ENCODE measurements at places on chromosomes 4 and X.
A peak's percentile ranks its signal among the peaks of the same experiment; 100 is the strongest.

DNA sequence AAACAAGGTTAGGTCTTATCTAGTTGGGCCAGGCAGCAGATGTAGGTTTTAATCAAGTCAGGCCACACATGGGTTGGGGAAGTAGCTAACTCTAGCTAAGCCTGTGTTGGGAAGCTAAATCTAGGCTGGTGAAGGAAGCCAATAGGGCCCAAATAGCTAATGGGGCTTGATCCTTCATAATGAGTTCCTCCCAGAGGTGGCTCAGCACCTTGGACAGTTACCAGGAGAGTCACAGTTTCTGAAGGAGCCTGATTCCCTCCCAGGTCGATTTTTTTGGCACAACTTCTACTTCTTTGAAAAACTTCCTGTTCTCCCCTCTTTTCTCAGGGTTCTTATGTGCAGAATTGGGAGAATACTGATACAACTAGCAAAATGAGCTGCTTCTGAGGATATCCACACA is 242.5 kb upstream of the PRPS2 start:
- no peak for DNase-seq

- no peak for DNase-seq
Observed at GRCh38 chr4:83364312-83364711, 29.7 kb upstream of the HPSE start.

DNA sequence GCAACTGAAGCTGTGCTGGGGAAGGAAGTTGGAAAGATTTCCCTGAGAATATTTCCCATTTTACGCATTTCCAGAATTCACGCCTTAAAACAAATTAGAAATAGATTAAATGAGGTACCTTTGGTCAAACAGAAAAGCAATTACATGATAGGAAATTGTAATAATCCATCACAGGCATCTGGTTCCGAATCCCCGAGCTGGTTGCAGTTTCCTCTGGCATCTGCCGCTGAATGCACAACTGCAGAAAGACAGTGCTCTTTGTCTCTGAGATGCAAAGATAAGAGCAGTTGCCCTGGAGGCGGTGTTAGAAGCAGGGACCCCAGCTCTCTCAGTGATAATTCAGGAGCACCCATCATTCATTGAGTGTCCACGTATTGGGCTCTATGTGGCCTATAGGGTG is 224.4 kb downstream of the LDB2 start:
- DNase-seq, result no peak

DNA sequence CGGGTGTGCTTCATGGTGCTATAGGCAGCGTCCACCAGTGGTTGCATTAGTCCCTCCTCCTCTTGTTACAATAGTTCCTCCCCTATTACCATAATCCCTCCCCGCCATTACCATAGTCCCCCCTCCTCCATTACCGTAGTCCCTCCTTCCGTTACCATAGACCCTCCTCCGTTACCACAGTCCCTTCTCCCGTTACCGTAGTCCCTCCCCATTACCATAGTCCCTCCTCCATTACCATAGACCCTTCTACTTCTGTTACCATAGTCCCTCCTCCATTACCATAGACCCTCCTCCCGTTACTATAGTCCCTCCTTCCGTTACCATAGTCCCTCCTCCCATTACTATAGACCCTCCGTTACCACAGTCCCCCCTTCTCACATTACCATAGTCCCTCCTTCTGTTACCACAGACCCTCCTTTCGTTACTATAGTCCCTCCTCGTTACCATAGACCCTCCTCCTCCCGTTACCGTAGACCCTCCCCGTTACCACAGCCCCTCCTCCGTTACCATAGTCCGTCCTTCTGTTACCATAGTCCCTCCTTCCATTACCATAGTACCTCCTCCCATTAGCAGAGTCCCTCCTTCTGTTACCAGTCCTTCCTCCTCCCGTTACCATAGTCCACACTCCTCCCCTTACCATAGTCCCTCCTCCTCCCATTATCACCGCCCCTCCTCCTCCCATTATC is 129.6 kb downstream of the DHRSX start:
- no peak for DNase-seq

- no peak for DNase-seq
Observed at GRCh38 chr4:52917817-52918216, 55.7 kb downstream of the RASL11B start.

GRCh38 chr4:176011529-176011928 is 54.1 kb upstream of the WDR17 start:
- DNase-seq, result no peak

- peak; percentile 70 for DNase-seq
Observed at GRCh38 chrX:39204945-39205344, 403.7 kb downstream of the MID1IP1 start.

GRCh38 chrX:107716118-107716684 is 59.4 kb downstream of the TSC22D3 start:
- DNase-seq, result no peak

DNA sequence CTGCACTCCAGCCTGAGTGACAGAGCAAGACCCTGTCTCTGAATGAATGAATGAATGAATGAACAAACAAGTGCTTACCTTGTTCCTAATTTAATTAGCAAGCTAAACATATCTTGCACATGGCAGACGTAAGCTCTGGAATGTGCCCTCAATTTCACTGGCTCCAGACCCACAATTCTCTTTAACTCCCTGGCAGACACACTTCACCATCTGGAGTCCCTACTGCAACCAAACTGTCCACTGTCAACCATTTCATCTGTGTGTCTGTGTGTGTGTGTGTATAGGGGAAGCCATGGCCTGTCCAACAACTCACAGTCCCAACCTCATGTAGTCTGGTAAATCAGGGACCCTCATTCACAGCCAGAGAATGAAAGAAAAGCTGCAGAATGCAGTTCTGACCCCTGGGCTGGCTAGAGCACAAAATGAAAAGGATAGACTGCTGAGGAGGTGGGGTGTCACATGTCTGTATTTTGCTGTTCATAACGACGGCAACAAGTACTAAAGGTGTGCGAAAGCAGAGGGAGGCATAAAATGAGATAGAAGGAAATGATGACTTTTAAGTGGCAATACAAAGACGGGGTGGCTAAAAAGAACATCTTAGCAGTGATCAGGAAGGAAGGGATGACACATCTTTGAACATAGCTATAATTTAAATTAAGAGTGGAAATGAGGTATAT is 114.1 kb downstream of the TSPAN5 start:
- DNase-seq, result no peak

DNA sequence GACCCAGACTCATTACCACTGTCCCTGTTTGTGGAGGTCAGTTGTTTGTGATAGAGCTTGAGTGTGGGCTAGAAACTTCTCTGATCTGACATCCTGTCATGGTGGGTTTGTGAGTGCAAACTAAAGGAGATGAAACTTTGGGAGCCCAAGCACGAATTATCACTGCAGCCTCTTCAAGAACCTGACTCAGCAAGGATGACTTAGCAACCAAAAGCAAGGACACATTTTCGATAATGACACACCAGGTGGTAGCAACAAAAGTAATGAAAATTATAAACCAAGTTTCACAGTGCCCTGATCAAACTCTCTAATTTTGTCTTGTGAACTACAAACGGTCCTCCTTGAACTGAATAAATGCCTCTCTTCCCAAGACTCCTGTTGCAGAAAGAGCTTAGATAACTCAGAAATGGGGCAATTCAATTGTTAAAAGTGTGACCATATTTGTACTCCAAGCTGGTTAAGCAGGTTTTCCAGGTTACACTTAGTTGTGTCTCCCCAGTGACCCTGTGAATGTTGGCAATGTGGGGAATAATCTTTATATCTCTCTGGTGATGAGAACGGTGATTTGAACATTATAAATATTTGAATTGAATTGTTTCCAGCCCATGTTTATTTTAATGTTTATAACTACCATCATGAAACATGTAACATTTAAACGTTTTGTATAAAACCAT is 52.6 kb upstream of the ATP8A1 start:
- no peak for DNase-seq

DNA sequence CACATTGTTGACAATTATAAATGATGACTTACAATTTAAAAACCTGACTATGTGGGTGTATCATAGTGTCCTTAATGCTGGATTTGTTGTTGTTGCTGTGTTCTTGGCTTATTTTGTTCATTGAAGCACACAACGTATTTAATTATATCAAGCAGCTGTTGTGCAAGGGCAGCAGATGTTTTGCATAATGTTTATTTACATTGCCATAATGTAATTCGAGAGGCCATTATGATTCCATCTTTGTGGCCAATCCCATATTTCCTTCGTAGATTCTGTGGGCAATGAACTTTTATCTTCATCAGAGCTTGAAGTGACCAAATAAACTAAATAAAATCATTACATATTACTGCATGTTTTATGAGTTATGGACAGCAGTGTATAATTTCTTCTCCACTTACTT is 422.6 kb upstream of the GALNTL6 start:
- DNase-seq, result no peak

DNA sequence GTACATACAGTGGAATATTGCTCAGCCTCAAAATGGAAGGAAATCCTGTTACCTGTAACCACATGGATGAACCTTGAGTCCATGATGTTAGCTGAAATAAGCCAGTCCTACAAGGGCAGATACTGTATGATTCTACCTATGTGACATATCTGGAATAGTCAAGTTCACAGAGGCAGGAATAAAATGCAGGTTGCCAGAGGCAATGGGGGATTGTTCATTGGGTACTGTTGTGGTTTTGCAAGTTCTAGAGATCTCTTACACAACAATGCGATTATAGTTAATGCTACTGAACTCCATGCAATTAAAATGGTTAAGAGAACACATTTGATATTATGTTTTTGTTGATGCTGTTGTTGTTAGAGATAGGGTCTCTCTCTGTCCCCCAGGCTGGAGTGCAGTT is 74.6 kb downstream of the SHROOM2 start:
- DNase-seq, result no peak

DNA sequence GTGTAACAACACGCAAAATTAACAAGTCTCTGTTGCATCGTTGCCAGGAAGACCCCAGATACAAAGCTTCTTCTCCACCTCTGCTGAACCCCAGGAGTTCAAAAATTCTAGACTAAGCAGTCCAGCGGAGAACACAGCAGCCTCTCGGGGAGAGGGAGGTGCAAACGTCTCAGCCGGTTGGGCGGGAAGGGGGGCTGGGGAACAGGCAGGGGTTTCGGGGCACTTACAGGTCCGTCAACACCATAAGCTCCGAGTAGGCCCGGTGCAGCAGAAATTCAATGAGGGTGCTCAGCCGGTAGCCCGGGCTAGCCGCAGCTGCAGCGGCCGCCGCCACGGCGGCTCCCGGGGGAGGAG is 394 bp downstream of the MED14 start:
- peak; percentile 18 for DNase-seq

- DNase-seq, result no peak
Observed at GRCh38 chr4:8165374-8165896, 6.8 kb upstream of the ABLIM2 start.

DNA sequence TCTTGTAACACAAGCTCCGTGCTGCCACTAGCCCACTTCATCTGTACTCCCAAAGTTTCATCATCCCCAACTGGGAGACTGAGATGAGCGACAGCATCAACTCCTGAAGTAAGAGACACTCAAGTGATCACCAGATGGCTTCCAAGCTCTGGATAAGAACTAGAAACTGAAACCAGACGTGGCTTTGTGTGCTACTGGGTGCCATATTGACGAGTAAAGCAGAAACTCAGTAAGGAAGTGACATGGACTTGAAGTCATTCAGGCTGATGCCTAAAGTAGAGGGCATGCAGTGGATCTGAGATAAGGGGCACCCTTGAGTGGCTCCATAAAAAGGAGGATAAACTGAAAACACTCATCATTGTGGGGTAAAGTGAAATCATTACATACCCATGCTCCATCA is 72.4 kb downstream of the PCYT1B start:
- DNase-seq, result no peak

- DNase-seq, result no peak
Observed at GRCh38 chr4:145251391-145251790, 71.0 kb upstream of the OTUD4 start.

DNA sequence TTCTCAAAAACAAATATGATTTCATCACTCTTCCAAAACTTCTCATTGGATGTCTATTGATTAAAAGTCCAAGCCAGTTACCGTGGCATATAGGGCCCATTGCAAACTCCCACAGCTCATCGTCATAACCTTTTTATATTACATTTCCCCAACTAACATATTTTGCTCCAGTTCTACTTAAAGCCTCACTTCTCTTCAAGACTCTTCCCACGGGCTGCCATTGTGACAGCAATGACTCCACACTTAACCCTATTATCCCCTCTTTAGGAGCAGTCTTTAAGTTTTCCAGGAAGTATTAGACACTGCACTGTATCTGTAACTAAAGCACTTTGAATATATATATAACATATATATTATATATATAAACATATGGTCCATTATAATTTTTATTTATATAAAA is 44.5 kb downstream of the DTHD1 start:
- no peak for DNase-seq

DNA sequence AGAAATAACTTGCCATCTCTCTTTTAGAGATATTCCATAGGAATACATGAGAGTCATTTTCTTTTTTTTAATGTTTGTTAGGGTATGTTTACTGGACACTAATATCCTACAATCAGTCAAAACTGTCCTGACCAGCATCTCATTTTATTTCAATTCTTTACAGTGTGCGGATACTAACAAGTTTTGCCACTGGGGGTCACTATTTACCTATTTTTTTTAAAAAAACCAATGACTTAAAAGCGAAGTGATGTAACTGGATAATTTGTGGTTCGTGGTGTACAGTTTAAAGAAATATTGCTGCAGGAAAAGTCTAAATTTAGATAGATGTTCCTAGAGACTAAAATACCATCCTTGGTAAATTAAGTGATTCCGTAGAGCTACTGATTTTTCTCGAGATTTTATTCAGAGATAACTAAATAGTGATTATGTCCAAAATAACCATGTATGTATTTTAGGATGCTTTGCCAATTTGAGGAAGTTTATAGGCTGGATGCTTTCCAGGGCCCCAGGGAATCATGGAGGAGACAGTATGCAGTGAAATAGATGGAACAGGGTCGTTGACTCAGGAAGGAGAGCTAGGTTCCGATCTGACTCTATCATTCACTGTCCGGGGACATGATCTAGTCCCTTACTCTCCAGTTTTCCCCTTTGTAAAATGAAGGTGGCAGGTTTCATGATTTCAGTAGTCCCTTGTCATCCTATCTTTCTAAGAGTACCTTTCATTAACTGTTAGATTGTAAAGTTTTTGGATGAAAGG is 34.0 kb upstream of the GNPDA2 start:
- no peak for DNase-seq

GRCh38 chr4:100362366-100362765 is 155.5 kb downstream of the EMCN start:
- DNase-seq, result no peak

GRCh38 chrX:24372021-24372763 is 11.8 kb downstream of the SUPT20HL1 start:
- DNase-seq, result no peak

- DNase-seq, result no peak
Observed at GRCh38 chr4:140497747-140498636, at the start of gene MGAT4D. TSS of gene MGAT4D (minus strand) at chr4:140498293. CDS start at chr4:140498222, 71 bp downstream.

- no peak for DNase-seq
Observed at GRCh38 chr4:181278941-181279340, 964.3 kb upstream of the TENM3 start.

GRCh38 chr4:82256718-82257117 is 117.1 kb downstream of the HNRNPD start:
- no peak for DNase-seq

- no peak for DNase-seq
Observed at GRCh38 chr4:5973033-5973432, 45.2 kb downstream of the C4orf50 start.

All from stimulated activated CD4-positive, alpha-beta T cell treated with anti-CD3 and anti-CD28 coated beads, Interleukin-1b, Interleukin-23, amount 100 ng/mL, for 48 hours (primary cell).